A673 (cell line): ENCODE measurements at places on chromosomes 2 and 18.

GRCh38 chr2:128502200-128502599 lies 183.5 kb upstream of the HS6ST1 start:
- no peaks in the 10 kb centered on the region for H3K4me1 ChIP-seq
- DNase-seq = no peak
- H3K27ac ChIP-seq = no peak overlapping the region
- H3K36me3 ChIP-seq = no peaks in the 10 kb centered on the region
- no peaks in the 10 kb centered on the region for H3K27me3 ChIP-seq
- H3K4me3 ChIP-seq = no peak overlapping the region

DNA sequence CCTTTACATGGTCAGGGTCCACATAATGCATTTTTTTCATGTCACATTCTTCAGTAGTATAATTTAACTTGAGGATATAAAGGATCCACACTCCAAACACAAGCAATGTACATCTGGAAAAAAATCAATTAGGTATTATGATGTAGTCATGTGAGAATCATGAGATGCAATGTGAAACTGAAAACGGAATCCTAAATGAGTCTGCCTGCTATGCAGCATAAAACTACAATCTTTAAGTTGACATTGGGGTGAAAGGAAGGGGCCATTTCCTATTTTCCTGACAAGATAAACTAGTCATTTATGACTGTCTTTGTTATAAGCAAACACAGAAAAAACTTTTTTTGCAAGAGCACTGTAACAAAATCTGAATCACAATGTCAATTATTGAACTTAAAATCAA lies 27.6 kb downstream of the ST3GAL5 start:
- no peaks in the 10 kb centered on the region for H3K36me3 ChIP-seq
- peak overlapping the region; percentile 42 for H3K27ac ChIP-seq

DNA sequence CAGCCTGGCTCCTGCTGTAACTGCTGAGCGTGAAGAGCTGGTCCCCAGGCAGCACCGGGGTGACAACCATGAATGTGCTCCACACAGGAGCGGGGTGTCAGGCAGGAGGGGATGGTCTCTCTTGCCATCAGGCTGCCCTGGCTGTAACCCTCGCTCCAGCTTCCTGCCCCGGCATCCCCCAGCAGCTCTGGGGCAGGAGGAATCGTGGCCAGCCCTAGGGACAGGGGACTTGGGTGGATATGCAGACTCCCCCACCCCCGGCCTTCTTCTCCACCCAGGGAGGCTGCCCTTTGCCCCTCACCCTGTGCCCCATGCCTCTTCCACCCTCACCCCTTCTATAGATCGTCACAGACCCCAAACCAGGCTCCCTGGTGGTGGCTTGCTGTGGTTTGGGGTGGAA lies 69.4 kb upstream of the SMAD7 start:
- no peaks in the 10 kb centered on the region for H3K4me1 ChIP-seq
- no peaks in the 10 kb centered on the region for H3K27me3 ChIP-seq
- DNase-seq = no peak
- H3K36me3 ChIP-seq = no peaks in the 10 kb centered on the region
- H3K4me3 ChIP-seq = no peak overlapping the region
- H3K27ac ChIP-seq = no peak overlapping the region

DNA sequence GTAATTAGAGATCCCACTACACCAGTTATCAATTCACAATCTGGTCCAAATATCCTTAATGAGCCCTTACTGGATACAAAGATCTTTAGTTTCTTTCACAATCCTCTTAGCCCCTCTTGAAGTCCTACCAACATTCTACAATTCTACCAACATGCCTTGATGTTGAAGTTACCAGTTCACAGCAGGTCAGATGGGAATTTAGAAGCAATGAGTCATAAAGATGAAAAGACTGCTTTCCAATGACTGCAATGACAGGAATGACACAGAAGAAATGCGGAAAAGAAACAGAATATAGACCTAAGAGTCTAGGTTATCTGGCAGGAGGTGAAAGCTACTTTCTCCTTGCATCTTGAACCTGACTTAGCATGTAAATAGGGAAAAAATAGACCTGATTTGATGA lies 24.5 kb downstream of the RTTN start:
- H3K36me3 ChIP-seq = peaks cover 5% of the 10 kb centered on the region
- H3K27ac ChIP-seq = no peak overlapping the region
- no peaks in the 10 kb centered on the region for H3K4me1 ChIP-seq
- DNase-seq = peak; percentile 24

GRCh38 chr2:143588746-143589145 lies 459.5 kb downstream of the ARHGAP15 start:
- H3K27me3 ChIP-seq = no peaks in the 10 kb centered on the region
- no peaks in the 10 kb centered on the region for H3K36me3 ChIP-seq
- H3K4me1 ChIP-seq = no peaks in the 10 kb centered on the region
- no peak for DNase-seq
- H3K27ac ChIP-seq = no peak overlapping the region
- H3K4me3 ChIP-seq = no peak overlapping the region

DNA sequence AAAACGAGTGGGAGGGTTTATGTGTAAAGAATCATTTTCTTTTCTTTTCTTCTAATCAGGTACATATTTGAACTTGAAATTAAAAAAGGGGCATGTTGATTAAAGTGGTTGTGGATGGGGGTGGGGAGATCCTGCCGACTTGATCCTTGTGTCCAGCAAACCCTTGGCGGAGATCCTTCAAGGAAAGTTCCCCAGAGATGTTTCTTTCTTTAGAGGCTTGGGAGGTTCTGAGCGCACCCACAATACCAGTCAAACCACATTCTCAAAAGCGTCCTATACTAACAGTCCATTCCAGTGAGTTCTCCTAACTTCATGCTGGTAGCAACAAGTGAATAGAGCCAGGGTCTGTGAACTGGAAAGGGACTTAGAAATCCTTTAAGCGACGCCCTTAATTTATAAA lies 49.2 kb downstream of the MYCN start:
- H3K4me1 ChIP-seq = no peaks in the 10 kb centered on the region
- no peak overlapping the region for H3K27ac ChIP-seq
- no peak for DNase-seq
- no peak overlapping the region for H3K4me3 ChIP-seq
- H3K27me3 ChIP-seq = no peaks in the 10 kb centered on the region
- H3K36me3 ChIP-seq = no peaks in the 10 kb centered on the region

DNA sequence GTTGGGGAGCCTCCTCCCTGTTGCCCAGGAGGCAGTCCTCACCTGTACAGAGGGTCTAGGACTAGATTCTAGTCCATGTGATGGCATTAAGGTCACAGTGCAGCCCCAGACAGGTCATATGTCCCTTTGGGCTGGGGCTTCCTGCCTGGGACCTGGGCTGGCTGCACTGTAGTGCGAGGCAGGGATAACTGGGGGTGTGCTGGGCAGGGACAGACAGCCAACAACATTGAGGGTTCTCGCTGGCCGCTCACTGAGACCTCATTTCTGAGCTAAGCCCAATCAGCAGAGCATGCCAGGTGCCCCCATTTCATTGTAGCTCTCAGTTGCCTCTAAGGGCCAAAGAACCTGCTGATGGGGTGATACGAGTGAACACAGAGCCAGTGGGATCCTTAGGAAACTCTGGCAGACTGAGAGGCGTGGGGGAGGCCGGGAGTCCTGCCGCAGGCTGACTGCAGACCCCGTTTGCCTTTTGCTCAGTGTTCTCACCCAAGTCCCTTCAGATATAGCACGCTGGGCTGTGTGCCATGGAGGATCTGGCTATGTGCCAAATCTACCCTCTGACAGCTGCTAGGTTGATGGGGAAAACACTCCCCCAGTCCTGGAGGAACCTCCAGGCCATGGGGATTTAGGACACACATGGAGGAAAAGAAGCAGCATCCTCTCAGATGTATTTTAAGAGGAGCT lies 51.9 kb downstream of the DYSF start:
- H3K4me3 ChIP-seq = no peak overlapping the region
- H3K36me3 ChIP-seq = no peaks in the 10 kb centered on the region
- no peak overlapping the region for H3K27ac ChIP-seq
- DNase-seq = peak; percentile 43
- H3K27me3 ChIP-seq = no peaks in the 10 kb centered on the region

DNA sequence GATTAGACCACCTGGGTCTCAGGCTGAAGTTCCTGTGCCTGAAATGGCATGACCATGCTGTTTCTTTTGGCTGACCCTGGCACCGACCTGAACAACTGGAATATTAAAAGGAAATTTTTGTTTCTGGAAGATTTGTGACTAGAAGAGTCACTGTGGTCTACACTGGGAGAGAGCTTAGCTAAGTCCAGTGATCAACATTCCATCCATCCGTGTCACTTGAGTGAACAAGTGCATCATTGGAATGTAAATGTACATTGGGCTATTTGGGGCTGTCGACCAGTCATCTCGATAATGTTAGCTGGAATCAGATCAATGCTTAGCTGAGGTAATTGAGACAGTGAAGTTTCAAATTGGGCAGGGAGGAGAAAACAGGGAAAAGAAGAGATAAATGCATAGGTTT lies 95.4 kb upstream of the CCDC85A start:
- H3K27me3 ChIP-seq = peaks cover 16% of the 10 kb centered on the region
- no peak overlapping the region for H3K27ac ChIP-seq
- DNase-seq = no peak
- no peak overlapping the region for H3K4me3 ChIP-seq
